Spinal cord (tissue), 10 donors: ENCODE measurements at places on chromosomes 2 and 18.

DNA sequence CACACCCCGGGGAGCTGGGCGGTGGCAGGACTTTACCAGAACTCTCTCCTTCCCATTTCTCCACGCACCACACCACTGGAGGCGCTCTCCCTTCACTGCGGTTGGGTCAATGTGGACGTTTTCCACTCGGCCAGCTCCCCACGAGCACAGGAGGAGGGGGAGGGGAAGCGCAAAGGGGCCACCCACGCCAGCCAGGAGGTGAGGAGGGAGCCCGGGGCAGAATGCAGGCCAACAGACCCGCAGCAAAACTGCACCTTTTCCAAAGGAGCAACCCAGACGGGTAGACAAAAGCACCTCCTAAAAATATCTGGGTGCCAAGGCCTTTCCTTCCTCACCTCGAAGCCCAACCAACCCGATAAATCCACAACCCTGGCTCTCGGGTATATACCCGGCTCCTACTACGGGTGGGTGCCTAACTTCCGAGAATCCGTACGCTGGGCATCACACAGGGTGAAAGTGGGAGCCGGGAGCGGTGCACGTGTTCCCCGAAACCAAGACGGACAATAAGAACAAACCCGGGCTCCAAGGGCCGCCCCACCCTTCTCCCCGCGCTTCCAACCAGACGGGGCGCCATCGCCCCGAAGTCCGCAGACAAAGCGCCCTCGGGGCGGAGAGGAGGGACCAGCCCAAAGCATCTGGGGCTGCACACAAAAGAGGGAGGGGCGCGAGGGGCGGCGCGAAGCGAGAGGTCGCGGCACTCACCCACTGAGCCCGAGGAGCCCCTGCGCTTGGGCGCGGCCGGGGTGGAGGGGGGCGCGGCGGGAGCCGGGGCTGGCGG is 1.0 kb downstream of the RTN4 start:
- H3K27me3 ChIP-seq, result no peaks in the 10 kb centered on the region
- peaks cover 6% of the 10 kb centered on the region for H3K4me1 ChIP-seq
- H3K36me3 ChIP-seq, result no peaks in the 10 kb centered on the region

- no peak for DNase-seq
- H3K27me3 ChIP-seq, result no peaks in the 10 kb centered on the region
- no peak overlapping the region for H3K27ac ChIP-seq
- H3K36me3 ChIP-seq, result no peaks in the 10 kb centered on the region
These were observed 126.2 kb upstream of the CAB39 start for GRCh38 chr2:230586328-230586982.

DNA sequence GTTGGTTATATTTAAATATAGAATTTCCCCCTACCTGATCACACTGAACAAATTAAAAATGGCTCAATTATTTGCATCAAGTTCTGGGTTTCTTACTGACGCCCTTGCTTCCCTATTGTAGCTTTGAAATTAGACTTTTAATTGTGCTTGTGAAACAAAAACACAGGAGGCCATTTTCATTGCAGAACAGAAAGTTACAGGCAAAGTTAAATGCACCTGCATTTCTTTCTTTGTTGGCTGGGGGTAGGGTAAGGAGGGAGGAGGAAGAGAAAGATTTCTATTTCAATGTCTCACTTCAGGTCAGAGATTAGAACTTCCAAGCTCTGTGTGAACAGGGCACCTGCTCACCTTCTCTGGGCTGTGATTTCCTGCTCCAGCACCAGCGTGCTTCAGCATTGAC is 199.6 kb downstream of the BCL11A start:
- peaks cover 23% of the 10 kb centered on the region for H3K4me1 ChIP-seq
- H3K27me3 ChIP-seq, result peaks cover 2% of the 10 kb centered on the region
- H3K4me3 ChIP-seq, result no peak overlapping the region
- no peak for DNase-seq

DNA sequence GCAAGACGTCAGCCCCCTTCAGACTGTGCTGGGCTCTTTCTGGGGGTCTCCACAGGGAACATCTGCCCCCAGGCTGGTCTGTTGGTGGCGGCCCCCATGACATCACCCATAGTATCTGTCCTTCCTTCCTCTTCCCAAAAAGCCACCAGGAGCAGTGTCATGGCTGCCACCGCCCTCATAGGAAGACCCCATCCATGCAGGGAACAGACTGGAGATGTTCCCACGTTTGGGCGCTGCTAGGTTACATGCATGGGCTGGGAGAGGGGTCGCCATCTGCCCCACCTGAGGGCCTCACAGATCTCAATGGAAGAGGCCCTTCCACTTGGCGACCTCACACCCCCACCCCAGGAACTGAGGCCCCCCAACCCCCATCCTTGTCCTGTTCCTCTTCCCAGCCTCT is 5.1 kb downstream of the SPATA3 start:
- no peak overlapping the region for H3K4me3 ChIP-seq
- no peak overlapping the region for H3K27ac ChIP-seq
- DNase-seq, result no peak
- H3K4me1 ChIP-seq, result peaks cover 8% of the 10 kb centered on the region

- no peak overlapping the region for H3K4me3 ChIP-seq
- no peak for DNase-seq
- no peaks in the 10 kb centered on the region for H3K4me1 ChIP-seq
- no peak overlapping the region for H3K27ac ChIP-seq
These were observed 300.5 kb downstream of the INSIG2 start for GRCh38 chr2:118388771-118389170.

GRCh38 chr2:55923091-55923981 is at the start of gene EFEMP1:
EFEMP1 (minus strand) TSS chr2:55923782; CDS start chr2:55922440, 1,342 bp downstream.
- H3K4me1 ChIP-seq, result peaks cover 7% of the 10 kb centered on the region
- H3K27ac ChIP-seq, result no peak within 1 kb of the TSS
- H3K27me3 ChIP-seq, result peaks cover 31% of the 10 kb centered on the region
- peak within 1 kb of the TSS; percentile 52 for H3K4me3 ChIP-seq
- H3K36me3 ChIP-seq, result no peaks in the 10 kb centered on the region

DNA sequence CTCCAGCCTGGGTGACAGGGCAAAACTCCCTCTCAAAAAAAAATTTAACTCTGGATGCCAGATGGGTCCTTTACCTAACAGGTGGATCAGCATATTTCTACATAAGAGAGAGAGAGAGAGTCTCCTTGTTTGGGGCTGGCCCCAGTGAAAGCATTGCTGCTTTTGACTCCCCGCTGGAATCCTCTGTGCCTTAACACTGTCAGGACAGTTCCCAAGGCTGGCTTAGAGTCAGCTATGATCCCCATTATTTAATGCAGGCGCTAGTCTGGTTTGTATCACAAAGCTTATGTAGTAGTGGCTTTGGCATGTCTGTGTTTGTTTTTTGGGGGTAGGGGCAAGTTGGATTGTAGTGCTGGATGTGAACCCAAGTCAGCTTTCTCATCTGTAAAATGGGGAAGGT is 9.4 kb downstream of the INPP4A start:
- peaks cover 25% of the 10 kb centered on the region for H3K4me1 ChIP-seq
- H3K27ac ChIP-seq, result no peak overlapping the region
- no peaks in the 10 kb centered on the region for H3K27me3 ChIP-seq
- no peak overlapping the region for H3K4me3 ChIP-seq
- no peak for DNase-seq
- H3K36me3 ChIP-seq, result peaks cover 13% of the 10 kb centered on the region

GRCh38 chr2:238433941-238434845 is 7.5 kb downstream of the ASB1 start:
- no peaks in the 10 kb centered on the region for H3K27me3 ChIP-seq
- DNase-seq, result no peak
- peaks cover 42% of the 10 kb centered on the region for H3K36me3 ChIP-seq
- no peaks in the 10 kb centered on the region for H3K4me1 ChIP-seq
- H3K4me3 ChIP-seq, result no peak overlapping the region

DNA sequence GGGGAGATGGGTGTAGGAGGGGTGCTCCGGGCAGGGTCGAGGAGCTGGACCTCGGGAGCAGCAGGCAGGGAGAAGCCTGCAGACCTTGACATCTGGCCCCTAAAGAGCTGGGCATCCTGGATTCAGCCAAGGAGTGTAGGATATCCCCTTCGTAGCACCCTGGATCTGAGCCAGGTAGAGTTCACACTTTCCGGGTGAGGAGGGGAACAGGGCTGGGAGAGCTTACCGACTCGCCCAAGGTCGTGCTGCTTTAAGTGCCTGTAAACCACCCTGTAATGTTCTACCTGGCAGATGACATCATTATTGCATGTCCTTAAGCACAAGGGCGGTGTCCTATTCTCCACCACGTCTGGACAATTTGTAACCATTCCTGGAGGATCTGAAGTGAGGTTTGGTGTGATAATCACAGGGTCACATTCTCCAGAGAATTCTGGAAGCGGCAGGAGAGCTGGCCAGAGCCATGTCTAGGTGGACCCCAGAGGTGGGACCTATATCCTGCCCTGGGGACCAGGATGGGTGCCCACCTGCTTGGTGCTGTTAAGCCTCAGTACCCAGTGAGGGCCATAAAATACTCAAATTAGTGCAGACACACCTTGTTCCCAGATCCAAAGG is 14.6 kb downstream of the ITM2C start:
- H3K27me3 ChIP-seq, result no peaks in the 10 kb centered on the region
- peaks cover 56% of the 10 kb centered on the region for H3K36me3 ChIP-seq
- no peak for DNase-seq
- H3K4me3 ChIP-seq, result no peak overlapping the region
- H3K27ac ChIP-seq, result no peak overlapping the region

- DNase-seq, result no peak
- no peak overlapping the region for H3K4me3 ChIP-seq
- no peak overlapping the region for H3K27ac ChIP-seq
These were observed 5.0 kb downstream of the ACKR3 start for GRCh38 chr2:236574424-236575145.

- H3K27ac ChIP-seq, result peak overlapping the region; percentile 36
- H3K27me3 ChIP-seq, result no peaks in the 10 kb centered on the region
- H3K36me3 ChIP-seq, result no peaks in the 10 kb centered on the region
- peak overlapping the region; percentile 2 for H3K4me3 ChIP-seq
- H3K4me1 ChIP-seq, result peaks cover 8% of the 10 kb centered on the region
These were observed 18.0 kb downstream of the NMUR1 start for GRCh38 chr2:231512222-231512621.

DNA sequence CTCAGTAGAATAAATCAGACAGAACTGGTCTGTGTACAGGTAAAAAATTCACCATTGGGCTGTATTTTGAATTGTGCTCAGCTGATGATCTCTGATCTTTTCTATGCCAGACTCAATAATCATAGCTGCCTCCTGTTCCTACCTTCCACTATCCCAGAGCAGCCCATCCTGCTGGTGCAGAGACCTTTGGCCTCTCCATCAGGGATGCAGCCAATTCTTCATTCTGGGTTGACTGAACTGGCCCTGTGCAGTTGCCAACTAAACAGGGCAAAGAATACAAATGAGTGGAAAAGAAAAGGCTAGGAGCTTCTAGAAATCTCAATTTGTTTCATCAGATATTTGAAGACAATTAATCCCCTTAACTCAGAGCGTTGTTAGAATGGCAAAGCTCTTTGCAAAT is 1781.3 kb upstream of the CELF4 start:
- DNase-seq, result no peak
- H3K36me3 ChIP-seq, result no peaks in the 10 kb centered on the region
- H3K4me1 ChIP-seq, result no peaks in the 10 kb centered on the region
- H3K27me3 ChIP-seq, result no peaks in the 10 kb centered on the region

GRCh38 chr2:207503234-207503633 is 26.5 kb upstream of the CREB1 start:
- H3K27me3 ChIP-seq, result no peaks in the 10 kb centered on the region
- no peak for DNase-seq
- no peak overlapping the region for H3K27ac ChIP-seq
- H3K4me1 ChIP-seq, result peaks cover 9% of the 10 kb centered on the region
- no peak overlapping the region for H3K4me3 ChIP-seq

DNA sequence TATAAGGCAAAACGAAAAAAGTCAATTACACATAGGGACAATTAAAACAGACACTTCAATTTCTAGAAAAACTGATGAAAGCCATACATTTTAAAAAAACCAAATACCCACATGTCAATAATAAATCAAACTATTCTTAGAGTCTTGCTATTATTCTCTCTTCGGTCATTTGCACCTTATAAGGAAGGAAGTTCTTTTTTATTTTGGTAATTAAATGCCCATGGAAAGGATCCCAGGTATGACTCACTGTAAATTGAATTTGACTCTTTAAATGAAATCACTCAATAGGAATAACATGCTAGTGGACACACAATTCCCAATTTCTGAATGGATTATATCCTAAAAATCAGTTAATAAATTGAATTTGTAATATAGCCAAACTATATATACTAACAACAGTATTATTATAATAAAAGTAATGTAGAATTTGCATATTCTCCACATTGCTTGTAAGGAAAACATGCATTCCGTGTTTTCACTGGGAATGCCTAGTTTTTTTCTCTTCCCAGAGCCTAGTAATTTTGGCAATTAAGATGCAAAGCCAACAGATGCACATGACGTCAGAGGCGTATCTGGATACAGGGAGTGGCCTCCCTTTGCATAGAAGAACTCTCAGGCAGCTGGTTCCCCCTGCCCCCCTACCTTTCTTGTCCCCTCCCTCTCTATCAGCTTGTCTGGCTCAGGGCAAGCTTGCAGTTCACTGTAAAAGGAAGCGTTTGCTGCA is 153.5 kb upstream of the PGAP1 start:
- peak; percentile 90 for DNase-seq
- H3K4me1 ChIP-seq, result peaks cover 3% of the 10 kb centered on the region
- H3K36me3 ChIP-seq, result peaks cover 8% of the 10 kb centered on the region
- H3K27me3 ChIP-seq, result no peaks in the 10 kb centered on the region
- H3K4me3 ChIP-seq, result no peak overlapping the region
- H3K27ac ChIP-seq, result no peak overlapping the region

GRCh38 chr18:54973046-54973445 is 13.8 kb upstream of the CCDC68 start:
- no peaks in the 10 kb centered on the region for H3K4me1 ChIP-seq
- no peak overlapping the region for H3K27ac ChIP-seq
- DNase-seq, result no peak
- H3K27me3 ChIP-seq, result no peaks in the 10 kb centered on the region
- no peaks in the 10 kb centered on the region for H3K36me3 ChIP-seq
- H3K4me3 ChIP-seq, result no peak overlapping the region

DNA sequence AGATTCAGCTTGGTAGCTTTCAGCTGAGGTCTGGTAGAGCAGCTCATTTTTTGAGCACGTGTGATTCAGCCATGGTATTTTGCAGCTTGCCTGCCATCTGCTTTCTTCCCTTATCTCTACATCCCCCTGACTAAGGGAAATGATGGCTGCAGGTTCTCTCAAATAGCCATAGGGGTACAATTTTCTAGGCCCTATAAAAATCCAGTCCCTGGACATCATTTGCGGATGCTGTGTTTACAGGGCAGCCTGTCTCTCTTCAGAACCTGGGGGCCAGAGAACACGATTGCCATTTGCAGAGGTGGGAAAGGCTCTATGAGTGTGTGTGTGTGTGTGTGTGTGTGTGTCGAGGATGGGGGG is 442.7 kb upstream of the MEIS1 start:
- no peak overlapping the region for H3K4me3 ChIP-seq
- H3K36me3 ChIP-seq, result no peaks in the 10 kb centered on the region
- H3K4me1 ChIP-seq, result no peaks in the 10 kb centered on the region
- no peaks in the 10 kb centered on the region for H3K27me3 ChIP-seq
- no peak for DNase-seq
